GM23248 (cell line): ENCODE measurements at places on chromosomes 2 and 18. TPM values are rescaled to one million over a fixed set of nuclear protein-coding genes. Genes with fewer than 3 reads are reported as not detected.

TOGARAM2 gene
- not detected in 2 replicates for total RNA-seq

POMC gene
- total RNA-seq, result 2.5 and 5.8 TPM in 2 replicates

SLC5A7 gene
- total RNA-seq, result not detected in 2 replicates

C1QL2 gene
- not detected in 2 replicates for total RNA-seq

ITM2C gene
- total RNA-seq, result 35.0 and 38.9 TPM in 2 replicates

FAM117B gene
- total RNA-seq, result 0.51 and 1.2 TPM in 2 replicates

PFN4 gene
- not detected in 2 replicates for total RNA-seq

AQP4 gene
- total RNA-seq, result not detected in 2 replicates

MYCN gene
- not detected in 2 replicates for total RNA-seq

POTEF gene
- total RNA-seq, result not detected in 2 replicates

ANKRD23 gene
- total RNA-seq, result 0.76 and 1.1 TPM in 2 replicates

DYNC2LI1 gene
- total RNA-seq, result 15.9 and 21.0 TPM in 2 replicates

TMEM169 gene
- under 0.01 TPM in 1 of 2 replicates, not detected in the other for total RNA-seq

CDK5R2 gene
- not detected in 2 replicates for total RNA-seq

DPP10 gene
- total RNA-seq, result not detected in 2 replicates

RTKN gene
- 13.5 and 17.5 TPM in 2 replicates for total RNA-seq

GPN1 gene
- total RNA-seq, result 24.7 and 25.1 TPM in 2 replicates

ASB18 gene
- not detected in 2 replicates for total RNA-seq

ZNF892 gene
- 1.9 and 3.0 TPM in 2 replicates for total RNA-seq

TRIB2 gene
- total RNA-seq, result 43.8 and 46.9 TPM in 2 replicates

CXCR4 gene
- not detected in 2 replicates for total RNA-seq

LYG1 gene
- not detected in 2 replicates for total RNA-seq

CIB4 gene
- not detected in 2 replicates for total RNA-seq

GRCh38 chr18:21163647-21164547 is 52.3 kb upstream of the ROCK1 start:
- no peaks in the 10 kb centered on the region for H3K27me3 ChIP-seq
- peak overlapping the region; percentile 67 for H3K4me3 ChIP-seq
- no peaks in the 10 kb centered on the region for H3K36me3 ChIP-seq
- H3K27ac ChIP-seq, result peak overlapping the region; percentile 97
- peaks cover 18% of the 10 kb centered on the region for H3K4me1 ChIP-seq
- peak; percentile 93 for DNase-seq

- H3K4me3 ChIP-seq, result no peak overlapping the region
- H3K36me3 ChIP-seq, result no peaks in the 10 kb centered on the region
- no peak for DNase-seq
- H3K4me1 ChIP-seq, result no peaks in the 10 kb centered on the region
These were observed 149.4 kb downstream of the SP3 start for GRCh38 chr2:173815772-173816171.

GRCh38 chr2:62787386-62787785 is 81.9 kb downstream of the EHBP1 start:
- H3K4me3 ChIP-seq, result no peak overlapping the region
- no peaks in the 10 kb centered on the region for H3K36me3 ChIP-seq
- H3K27me3 ChIP-seq, result no peaks in the 10 kb centered on the region
- peak; percentile 57 for DNase-seq
- H3K27ac ChIP-seq, result no peak overlapping the region
- peaks cover 50% of the 10 kb centered on the region for H3K4me1 ChIP-seq

GRCh38 chr2:33494877-33495641 is 18.6 kb downstream of the RASGRP3 start:
- H3K4me1 ChIP-seq, result peaks cover 26% of the 10 kb centered on the region
- no peak for DNase-seq
- no peak overlapping the region for H3K27ac ChIP-seq
- H3K27me3 ChIP-seq, result no peaks in the 10 kb centered on the region
- H3K36me3 ChIP-seq, result no peaks in the 10 kb centered on the region

DNA sequence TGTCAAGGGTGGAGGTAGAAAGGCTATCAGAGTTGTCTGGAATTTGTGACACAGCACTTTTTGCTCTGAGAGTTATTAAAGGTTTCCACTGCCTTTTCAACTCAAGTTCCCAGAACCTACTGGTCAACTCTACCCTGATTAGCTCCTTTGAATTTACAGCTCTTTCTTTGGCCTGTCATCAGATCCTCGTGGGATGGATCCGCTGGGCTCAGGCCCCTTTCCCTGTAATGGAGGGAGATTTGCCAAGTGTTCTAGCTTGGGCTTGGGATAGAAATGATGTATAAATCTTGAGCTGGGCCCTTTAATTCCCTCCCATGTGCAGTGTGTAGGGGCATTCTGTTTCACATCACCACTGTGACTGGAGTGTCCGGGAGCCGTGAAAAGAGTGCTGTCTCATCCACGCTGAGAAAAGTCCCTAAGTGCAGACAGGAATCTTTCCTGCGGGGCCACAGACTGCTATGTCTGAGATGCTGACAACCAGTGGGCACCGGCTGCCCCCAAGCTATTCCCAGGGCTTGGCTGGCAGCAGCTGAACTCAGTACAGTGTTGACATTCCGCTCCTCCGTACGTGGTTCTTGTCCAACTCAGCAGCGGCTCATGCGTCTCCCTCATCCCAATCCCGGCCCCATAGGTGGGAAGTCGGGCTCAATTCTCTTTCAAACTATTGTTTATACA is 46.9 kb upstream of the ARHGAP28 start:
- no peaks in the 10 kb centered on the region for H3K36me3 ChIP-seq
- DNase-seq, result no peak
- H3K27ac ChIP-seq, result no peak overlapping the region
- H3K4me1 ChIP-seq, result no peaks in the 10 kb centered on the region
- H3K27me3 ChIP-seq, result no peaks in the 10 kb centered on the region; the same call in none of the 2 replicates

GRCh38 chr18:56825321-56825720 is 174.2 kb downstream of the WDR7 start:
- no peak overlapping the region for H3K4me3 ChIP-seq
- no peak for DNase-seq
- H3K27me3 ChIP-seq, result no peaks in the 10 kb centered on the region
- no peaks in the 10 kb centered on the region for H3K36me3 ChIP-seq
- no peaks in the 10 kb centered on the region for H3K4me1 ChIP-seq
- H3K27ac ChIP-seq, result no peak overlapping the region

DNA sequence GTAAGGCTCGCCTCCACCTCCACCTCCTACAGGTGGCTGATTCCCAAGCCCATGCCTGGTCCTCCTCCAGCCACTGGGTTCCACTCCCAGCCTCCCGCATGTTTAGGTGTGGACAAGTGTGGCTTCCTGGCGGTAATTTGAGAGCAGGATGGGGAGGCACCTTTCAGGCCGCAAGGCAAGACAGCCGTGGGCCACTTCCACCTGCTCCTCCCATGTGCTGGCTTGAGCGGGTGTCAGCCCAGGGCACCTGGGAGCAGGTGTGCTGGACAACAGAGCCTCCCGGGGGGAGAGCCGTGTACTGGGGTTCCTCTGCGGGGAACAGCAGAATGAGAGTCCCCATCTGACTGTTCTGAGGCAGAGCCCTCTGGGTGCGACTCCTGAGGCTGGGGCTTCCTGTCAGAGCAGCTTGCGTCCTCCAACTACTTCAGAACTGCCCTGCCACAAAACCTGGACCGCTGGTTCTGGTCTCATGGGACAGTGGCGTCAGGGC is 83.9 kb downstream of the TPO start:
- 0 out of 2 replicates have a peak, but pooled peaks cover 10% of the 10 kb centered on the region for H3K27me3 ChIP-seq
- no peak for DNase-seq
- H3K4me1 ChIP-seq, result no peaks in the 10 kb centered on the region
- no peak overlapping the region for H3K4me3 ChIP-seq

DNA sequence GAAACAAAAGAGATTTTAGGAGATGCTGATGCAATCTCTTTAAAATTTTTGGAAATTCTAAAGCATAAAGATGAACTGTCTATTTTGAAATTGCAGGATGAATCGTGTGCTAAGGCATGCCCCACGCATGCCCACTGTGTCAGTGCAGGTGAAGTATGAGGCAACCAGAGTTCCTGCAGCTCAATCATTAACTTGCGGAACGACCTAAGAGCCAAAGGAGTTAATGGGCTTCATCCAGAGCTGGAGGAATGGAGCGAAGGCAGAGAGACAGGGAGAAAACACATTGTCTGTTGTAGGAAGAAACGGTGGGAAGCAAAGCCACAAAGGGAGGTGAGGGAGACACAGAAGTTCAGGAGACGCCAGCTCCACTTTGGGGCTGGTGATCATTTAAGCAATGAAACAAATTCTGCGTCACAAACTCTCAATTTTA is 265.2 kb downstream of the CCDC85A start:
- H3K27me3 ChIP-seq, result no peaks in the 10 kb centered on the region
- H3K27ac ChIP-seq, result peak overlapping the region; percentile 60
- DNase-seq, result peak; percentile 44
- 0 out of 2 replicates have a peak, but pooled peaks cover 5% of the 10 kb centered on the region for H3K4me1 ChIP-seq

GRCh38 chr18:42649331-42650035 is 466.0 kb downstream of the RIT2 start:
- H3K4me1 ChIP-seq, result no peaks in the 10 kb centered on the region
- peak; percentile 6 for DNase-seq
- H3K27ac ChIP-seq, result no peak overlapping the region
- no peaks in the 10 kb centered on the region; the same call in 1 of the 2 replicates for H3K27me3 ChIP-seq
- no peaks in the 10 kb centered on the region for H3K36me3 ChIP-seq

DNA sequence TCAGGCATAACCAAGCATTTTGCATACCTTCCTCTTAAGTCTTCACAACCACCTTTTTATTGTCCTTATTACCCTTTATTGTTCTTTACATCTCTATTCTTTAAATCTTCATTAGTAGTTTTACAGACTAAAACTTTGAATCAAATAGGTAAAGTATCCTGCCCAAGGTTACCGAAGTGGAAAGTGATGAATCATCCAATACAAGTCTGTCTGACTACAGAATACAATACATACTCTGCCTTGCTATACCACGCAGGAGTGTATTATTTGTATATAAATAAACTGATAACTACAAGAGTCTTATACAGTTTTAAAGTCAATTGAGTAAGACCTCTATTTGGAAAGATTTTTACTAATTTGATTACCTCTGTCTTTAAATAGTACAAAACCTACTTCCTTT is 196.0 kb downstream of the ZEB2 start:
- no peaks in the 10 kb centered on the region for H3K27me3 ChIP-seq
- H3K4me1 ChIP-seq, result peaks cover 8% of the 10 kb centered on the region; the same call in 1 of the 2 replicates
- no peak overlapping the region for H3K27ac ChIP-seq
- DNase-seq, result no peak

GRCh38 chr2:58562276-58562675 is 321.2 kb upstream of the FANCL start:
- H3K4me1 ChIP-seq, result peaks cover 13% of the 10 kb centered on the region
- H3K27me3 ChIP-seq, result no peaks in the 10 kb centered on the region
- no peaks in the 10 kb centered on the region for H3K36me3 ChIP-seq

DNA sequence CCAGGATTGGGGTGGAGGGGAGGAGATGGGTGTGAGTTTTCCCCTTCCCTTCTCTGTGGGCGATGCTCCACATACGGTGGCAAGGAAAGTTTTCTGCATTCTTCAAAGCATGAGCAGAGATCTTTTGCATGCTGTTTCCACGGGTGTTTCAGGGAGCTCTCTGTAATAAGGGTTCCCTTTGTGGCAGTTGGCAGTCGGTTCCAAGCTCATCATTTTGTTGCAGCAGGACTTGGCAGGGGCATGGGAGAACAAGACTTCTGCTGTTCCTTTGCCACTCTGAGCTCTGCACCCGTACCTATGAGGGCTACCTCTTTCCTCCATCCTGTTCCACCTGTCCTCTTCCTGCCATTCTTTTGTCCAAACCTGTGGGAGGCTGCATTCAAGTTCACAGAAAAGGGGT is 71.3 kb upstream of the SPRED2 start:
- no peak for DNase-seq
- H3K27me3 ChIP-seq, result no peaks in the 10 kb centered on the region

DNA sequence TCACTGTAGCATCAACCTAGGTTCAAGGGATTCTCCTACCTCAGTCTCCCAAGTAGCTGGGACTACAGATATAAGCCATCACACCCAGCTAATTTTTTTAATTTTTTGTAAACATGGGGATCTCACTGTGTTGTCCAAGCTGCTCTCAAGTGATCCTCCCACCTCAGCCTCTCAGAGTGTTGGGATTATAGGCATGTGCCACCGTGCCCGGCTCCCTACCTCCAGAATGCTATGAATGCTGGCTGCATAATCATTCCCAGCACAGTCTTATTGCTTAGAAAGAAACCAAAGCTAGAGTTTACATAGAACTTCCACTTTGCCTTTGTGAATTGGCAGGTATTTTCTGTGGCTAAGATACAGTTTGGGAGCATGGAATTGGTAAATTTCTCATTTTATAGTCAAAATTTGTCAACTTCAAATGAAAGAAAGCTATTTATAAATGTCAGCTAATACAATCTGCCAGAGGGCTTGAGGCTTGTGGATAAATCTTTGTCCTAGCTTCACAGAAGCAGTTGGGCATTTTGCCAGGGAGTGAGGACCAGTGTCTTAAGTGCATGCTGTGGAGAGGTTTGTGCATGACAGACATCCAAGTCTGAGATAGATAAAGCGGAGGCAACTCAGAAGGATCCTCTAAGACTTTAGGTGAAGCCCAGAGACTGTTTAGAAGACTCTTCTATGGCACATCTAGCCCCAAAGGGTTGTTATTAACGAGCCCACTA is 175.4 kb downstream of the ANTXR1 start:
- no peaks in the 10 kb centered on the region for H3K27me3 ChIP-seq
- peaks cover 63% of the 10 kb centered on the region for H3K4me1 ChIP-seq
- peaks cover 26% of the 10 kb centered on the region; the same call in 1 of the 2 replicates for H3K36me3 ChIP-seq
- H3K4me3 ChIP-seq, result no peak overlapping the region
- H3K27ac ChIP-seq, result no peak overlapping the region

DNA sequence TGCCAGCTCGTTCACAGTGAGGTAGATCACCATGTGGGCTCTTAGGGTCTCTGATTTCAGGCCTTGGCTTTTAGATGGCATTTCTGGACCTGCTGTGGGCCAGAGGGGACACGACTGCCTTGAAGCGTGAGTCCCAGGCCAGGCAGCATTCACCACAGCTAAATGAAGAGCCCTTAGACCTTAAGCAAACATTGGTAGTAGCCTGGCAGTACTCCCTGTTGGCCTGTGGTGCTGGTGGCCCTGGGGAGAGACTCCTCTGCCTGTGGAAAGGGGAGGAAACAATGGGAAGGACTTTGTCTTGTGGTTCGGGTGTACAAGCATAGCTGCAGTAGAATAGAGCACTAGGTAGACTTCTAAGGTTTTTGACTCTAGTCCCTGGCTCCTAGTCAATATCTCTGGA is 456.0 kb upstream of the DCC start:
- H3K4me1 ChIP-seq, result no peaks in the 10 kb centered on the region
- H3K36me3 ChIP-seq, result no peaks in the 10 kb centered on the region
- H3K4me3 ChIP-seq, result no peak overlapping the region
- H3K27me3 ChIP-seq, result no peaks in the 10 kb centered on the region
- no peak overlapping the region for H3K27ac ChIP-seq

GRCh38 chr2:74945788-74946331 is 12.6 kb upstream of the POLE4 start:
- H3K36me3 ChIP-seq, result no peaks in the 10 kb centered on the region
- peaks cover 13% of the 10 kb centered on the region for H3K4me1 ChIP-seq
- no peak overlapping the region for H3K27ac ChIP-seq
- no peak for DNase-seq
- H3K4me3 ChIP-seq, result no peak overlapping the region

GRCh38 chr2:8277921-8278571 is 403.8 kb upstream of the ID2 start:
- no peak overlapping the region for H3K27ac ChIP-seq
- H3K4me1 ChIP-seq, result no peaks in the 10 kb centered on the region
- DNase-seq, result no peak
- H3K27me3 ChIP-seq, result 0 out of 2 replicates have a peak, but pooled peaks cover 6% of the 10 kb centered on the region
